Cortex of kidney (tissue), 1 donor: ENCODE measurements at places on chromosomes 1 and 21.

DNA sequence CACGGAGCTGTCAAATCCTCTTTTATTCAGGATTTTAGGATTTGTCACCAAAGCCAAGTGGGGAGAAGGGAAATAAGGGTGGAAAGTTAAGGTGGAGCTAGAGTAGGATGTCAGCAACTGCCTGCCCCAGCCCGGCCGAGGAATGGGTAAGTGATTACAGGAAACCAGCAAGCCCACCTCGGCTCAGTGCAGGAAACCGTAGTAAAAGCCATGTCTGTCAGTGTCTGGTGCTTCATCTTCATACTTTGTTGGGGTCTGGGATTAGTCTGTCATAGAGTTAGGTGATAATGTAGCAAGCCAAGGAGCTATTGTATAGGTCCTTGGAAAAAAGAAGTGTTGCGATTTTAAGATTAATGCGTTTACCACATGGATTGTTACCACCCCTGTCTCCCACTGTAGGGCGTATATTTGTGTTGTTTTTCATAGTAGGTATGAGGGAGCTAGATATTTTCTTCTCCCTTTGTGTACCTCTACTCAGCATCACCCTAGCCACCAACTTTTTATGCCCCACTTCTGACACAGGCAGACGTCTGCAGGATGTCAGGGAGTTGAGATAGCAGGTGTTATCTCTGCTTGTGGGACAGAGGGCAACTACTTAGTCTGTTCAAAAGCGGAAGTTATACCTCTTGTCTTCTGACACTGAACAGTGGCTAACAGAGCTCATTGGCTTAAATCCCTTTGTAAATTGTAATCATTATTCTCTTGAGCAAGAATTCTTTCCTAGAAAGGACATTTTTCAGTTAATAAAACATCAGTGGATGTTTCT, 253.7 kb downstream of the HHAT start:
- no peak for DNase-seq

DNA sequence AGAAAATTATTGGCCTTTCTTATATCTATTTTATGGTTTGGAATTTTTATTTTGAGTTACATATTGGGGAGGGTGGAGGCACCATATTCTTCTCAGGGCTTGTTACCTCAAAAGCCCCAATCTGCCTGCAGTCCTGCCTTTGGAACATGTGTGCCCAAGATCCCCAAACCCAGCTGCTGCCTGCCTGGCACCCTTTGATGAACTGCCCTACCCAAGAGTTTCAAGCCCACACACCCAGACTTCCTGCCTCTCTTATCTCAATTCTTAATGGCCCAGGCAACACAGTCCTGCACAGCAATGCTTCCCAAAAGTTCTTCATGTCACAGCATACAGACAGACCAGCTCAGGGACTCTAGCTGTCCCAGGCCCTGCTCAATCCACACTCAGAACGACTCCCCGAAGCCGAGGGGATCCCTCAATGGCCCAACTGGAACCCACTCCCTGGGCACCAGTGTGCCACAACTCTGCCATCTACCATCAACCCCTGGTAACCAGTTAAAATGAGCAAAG, 19.2 kb downstream of the OLFML2B start:
- no peak for DNase-seq

DNA sequence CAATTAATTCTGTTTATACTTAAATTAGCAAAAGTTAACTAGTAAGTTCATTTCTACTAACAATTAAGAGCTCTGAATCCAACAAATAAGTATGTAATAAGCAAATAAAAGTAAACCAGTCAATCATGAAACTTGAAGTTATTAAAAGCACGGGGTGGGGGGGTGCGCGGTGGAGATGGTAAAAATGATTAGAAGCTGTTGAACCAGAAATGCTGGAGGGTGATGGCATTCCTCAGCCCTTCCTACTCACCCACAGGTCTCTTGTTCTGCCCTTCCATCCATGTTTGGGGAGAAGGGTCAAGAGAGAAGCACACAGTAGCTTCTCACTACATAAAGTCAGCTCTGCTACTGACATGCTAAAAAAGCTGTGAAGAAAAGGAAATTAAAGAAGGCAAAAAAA, 63.5 kb downstream of the AKT3 start:
- no peak for DNase-seq

DNA sequence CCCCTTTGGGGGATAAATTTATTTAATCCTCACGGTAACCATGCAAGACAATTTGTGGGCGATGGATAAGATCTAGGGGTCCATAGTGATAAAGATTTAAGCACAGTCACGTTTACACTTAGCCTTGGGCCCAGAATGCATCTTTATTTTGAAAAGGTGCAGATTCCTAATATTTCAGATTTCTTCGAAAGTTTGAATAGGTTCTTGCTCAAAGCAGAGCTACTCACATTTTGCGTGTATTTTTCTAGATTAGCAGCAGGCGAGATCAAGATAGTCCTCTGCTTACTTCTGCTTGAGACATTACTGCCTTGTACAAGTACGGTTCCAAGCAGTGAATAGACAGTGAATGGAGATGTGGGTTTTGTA, 647 bp downstream of the TSEN15 start:
- DNase-seq: no peak

DNA sequence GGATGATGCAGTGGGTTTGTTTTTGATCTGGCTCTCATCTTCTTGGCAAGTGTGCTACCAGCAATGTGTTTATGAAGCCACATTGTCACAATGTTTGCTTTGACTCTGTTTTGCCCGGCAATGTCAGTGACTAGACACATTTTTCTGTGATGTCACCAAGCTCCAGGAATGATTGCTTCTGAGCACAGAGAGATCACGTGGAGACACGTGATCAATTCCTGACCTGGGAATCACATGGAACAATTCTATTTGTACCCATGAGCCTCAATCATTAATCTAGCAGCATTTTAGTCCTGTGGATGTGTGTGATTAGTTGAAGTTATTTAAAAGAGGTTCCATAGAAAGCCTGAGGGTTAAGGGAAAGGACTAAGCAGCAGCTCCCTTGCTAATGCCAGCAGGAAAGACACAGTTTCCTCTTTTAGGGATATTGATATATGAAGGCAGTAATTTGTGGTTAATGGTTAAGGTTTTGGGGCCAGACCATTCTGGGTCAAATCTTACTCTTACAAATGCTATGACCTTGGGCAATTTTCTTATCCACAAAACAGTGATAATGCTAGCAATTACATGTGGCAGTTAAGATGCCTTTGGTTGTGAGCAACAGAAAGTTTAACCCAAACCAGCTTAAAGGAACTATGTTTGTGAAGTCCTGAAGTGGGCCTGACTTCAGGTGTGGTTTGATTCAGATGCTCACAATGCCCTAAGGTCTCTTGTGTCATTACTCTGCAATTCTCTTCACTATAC, 59.0 kb downstream of the FASLG start:
- no peak for DNase-seq

GRCh38 chr1:173410794-173411236, 66.3 kb upstream of the PRDX6 start:
- no peak for DNase-seq

DNA sequence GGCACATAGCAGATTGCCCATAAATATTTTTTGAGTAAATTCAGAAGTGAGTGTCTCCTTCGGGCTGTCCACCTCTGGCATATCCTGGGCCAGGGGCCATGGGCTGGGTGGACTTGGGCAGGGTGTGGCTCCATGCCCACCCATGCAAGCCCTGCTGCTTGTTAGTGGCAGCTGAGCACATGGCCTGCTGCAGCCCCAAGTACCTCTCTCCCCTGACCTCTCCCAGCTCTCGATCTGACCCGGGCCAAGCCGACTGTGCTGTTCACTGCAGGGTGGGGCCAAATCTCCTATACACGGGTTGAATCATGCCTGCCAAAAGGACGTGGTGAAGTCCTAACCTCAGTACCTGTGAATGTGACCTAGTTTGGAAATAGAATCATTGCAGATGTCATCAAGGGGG, 132.5 kb upstream of the C1orf174 start:
- no peak for DNase-seq

- no peak for DNase-seq
These were observed 23.6 kb downstream of the TLCD4 start for GRCh38 chr1:95140791-95141190.

DNA sequence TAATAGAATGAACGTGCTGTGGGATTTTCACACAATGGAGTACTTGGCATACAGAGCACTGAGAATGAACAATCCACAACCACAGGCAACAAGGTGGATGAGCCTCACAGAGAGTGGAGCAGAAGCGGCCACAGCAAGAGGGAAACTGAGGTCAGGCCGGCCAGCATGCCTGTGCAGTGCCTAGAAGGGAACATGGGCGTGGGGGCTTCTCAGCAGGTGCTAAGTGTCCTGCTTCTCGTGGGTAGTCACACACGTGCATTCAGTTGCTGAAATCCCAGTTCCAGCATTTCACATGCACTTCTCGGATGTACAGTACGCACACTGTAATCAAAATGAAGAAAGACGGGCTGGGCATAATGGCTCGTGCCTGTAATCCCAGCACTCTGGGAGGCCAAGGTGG, 33.1 kb downstream of the WDR4 start:
- no peak for DNase-seq

GRCh38 chr1:107935396-107936064, 29.4 kb downstream of the VAV3 start:
- DNase-seq: no peak

GRCh38 chr1:26154750-26155149, 4.1 kb upstream of the FAM110D start:
- DNase-seq: no peak

DNA sequence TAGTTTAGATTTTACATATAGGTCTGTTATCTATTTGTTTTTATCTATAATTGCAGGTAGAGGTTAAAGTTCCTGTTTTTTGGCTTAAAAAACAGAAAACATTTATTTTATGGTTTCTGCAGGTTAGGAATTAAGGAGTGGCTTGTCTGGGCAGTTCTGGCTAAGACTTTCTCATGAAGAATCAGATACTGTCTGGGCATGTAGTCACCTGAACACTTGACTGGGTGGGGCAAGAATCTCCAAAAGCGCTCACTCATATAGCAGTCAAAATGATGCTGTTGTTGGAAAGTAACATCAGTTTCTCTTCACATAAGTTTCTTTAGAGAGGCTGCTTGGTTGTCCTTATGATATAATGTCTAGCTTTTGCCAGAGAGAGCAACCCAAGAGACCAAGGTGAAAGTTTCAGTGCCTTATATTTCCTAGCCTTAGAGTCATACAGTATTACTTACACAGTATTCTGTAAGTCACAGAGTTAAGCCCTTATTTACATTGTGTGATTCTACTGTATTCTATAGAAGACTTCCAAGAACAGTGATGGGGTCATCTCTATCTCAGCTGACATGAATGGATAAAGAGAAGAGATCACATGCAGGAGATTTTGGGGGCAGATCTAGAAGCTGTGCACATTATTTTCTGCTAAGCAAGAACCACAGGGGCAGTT, 125.4 kb upstream of the GPR52 start:
- DNase-seq: no peak

- DNase-seq: no peak
These were observed 26.6 kb upstream of the CLDN14 start for GRCh38 chr21:36506482-36506881.

DNA sequence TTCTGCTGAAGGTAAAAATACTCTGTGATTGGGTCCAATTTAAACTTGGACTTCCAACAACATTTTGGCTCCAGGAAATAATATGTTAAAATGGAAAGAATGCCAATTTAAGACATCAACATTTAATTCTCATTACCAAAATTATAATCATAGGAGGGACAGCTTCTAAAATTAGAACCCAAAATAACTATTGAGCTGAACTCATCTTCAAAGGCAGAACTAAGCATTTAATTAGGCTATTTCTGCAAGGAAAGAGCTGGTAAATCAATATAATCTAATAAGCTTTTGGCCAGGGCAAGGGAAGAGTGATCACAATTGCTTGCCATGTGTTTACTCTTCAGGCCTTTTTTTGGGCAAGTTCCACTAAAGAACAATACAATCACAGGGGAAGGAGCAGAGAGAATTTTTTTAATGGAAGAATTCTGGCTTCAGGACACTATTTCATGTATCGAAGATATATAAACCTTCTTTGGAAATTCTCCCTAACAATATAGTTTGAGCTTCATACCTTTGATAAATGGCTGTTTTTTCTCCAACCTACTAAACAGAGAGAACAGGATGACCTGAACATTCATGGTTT, 133.1 kb upstream of the PTBP2 start:
- DNase-seq: no peak
